ENCODE measurements at places on chromosomes 1 and 21.
A peak's percentile ranks its signal among the peaks of the same experiment; 100 is the strongest.

DNA sequence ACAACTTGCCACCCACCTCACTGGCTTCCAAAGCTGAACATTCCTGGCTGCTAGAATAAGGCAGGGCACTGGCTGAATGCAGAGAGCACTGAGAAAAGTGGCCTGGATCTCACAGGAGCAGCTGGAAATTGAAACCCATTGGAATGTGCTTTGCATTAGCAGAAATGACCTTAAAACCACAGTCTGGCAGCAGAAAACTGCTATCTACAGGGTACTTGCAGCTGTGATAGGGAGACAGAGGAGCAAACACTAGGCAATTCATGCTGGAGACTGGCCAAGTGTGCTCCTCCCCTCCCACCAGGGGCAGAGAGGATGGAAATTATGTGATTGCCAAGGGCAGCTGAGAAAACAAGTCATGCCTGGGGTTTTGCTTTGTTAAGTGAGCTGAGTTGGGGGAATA lies 47.2 kb downstream of the HSD3B1 start:
- peak; percentile 92 for DNase-seq

GRCh38 chr21:45021428-45022347 lies 52.7 kb upstream of the ADARB1 start:
- DNase-seq, result no peak

DNA sequence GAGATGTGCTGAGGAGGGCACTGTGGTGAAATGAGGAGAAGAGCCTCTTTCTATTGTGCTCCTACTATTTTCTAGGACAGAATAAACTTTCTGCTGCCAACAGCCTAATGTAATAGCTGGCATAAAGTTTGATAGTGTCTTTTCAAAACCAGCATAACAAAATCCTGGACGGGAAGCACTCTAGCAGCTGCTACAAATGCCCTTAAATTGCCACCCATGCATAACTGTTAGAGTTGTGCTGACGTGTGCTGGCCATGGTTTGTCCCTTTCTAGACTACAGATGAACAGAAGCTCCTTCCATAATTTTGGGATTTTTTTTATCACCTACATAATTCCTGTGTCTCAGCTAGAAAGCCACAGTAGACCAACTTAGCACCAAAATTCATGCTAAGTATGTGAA lies 88.5 kb upstream of the DEPDC1 start:
- no peak for DNase-seq

DNA sequence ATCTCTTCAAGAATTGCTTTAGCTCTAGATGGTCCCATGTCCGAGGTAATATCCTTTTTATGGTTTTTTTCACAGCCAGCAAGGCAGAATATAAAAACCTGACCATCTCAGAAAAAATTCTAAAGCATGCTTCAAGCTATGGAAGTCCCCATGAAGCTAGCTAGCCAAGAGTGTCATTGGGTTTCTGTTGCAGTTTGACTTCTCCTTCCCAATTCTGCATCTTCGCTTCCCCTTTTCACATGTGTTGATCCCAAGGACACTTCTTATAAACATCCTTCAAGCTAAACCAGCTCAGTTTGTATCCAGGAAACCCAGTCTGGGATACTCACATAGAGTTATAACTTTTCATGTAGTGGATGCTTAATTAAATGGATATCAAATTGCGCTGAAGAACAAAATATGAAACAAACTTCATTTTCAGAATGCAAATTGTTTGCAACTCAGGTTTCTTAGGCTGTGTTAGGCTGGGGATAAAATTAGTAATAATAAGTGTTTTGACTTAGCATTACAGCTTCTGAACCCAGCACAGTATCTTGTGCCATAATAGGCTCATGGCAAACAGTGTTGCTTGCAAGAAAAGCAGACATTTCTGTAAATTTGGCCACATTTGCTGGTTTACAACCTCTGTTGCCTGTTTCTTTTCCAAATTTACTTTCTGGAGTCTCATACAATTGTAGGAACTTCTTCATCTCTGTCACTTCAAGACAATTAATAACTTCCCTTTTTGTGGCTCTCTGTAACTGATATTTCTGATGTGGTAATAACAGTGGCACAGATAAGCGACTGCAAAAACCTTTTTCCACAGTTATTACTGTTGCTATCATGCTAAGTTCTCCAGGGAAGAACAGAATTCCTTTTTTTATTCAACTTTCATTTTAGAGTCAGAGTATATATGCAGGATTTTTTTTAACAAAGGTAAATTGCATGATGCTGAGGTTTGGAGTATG lies 53.2 kb downstream of the NCAM2 start:
- DNase-seq, result no peak
